ENCODE measurements at places on chromosomes 7 and 10.

- no peak for DNase-seq
Measured at GRCh38 chr10:98901441-98902110, 334.1 kb downstream of the HPSE2 start.

DNA sequence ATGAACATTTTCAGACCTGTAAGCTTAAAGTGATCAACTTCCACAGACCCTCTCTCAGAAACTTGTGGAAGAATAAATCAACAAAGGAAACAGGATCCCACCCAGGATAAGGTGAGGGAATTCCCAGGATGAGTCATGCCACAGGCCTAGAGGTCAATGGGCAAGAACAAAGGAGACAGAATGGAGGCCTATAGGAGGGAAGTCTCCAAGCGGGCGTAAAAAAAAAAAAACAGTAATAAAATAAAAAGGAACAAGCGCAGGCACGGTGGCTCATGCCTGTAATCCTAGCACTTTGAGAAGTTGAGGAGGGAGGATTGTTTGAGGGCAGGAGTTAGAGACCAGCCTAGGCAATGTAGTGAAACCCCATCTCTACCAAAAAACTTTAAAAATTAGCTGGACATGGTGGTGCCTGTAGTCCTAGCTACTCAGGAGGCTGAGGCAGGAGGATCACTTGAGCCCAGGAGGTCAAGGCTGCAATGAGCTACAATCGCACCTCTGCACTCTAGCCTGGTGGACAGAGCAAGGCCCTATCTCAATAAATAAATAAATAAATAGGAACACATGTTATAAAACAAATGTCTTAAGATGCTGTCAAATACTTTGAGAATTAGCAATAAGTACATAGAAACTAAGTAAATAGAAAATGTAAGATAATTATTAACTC lies 8.4 kb downstream of the SORBS1 start:
- DNase-seq = no peak

DNA sequence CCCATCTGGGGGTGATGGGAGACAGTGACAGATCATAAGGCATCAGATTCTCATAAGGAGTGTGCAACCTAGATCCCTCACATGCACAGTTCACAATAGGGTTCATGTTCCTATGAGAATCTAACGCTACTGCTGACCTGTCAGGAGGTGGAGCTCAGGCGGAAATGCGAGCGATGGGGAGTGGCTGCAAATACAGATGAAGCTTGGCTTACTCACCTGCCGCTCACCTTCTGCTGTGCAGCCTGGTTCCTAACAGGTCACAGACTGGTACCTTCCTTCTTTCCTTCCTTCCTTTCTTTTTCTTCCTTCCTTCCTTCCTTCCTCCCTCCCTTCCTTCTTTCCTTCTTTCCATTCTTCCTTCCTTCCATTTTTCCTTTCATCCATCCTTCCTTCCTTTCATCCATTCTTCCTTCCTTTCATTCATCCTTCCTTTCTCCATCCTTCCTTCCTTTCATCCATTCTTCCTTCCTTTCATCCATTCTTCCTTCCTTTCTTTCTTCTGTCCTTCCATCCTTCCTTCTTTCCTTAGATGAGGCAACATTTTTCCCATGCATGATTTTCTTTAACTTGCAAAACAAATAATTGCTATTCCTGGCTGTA lies 370.0 kb upstream of the AUTS2 start:
- no peak for DNase-seq

DNA sequence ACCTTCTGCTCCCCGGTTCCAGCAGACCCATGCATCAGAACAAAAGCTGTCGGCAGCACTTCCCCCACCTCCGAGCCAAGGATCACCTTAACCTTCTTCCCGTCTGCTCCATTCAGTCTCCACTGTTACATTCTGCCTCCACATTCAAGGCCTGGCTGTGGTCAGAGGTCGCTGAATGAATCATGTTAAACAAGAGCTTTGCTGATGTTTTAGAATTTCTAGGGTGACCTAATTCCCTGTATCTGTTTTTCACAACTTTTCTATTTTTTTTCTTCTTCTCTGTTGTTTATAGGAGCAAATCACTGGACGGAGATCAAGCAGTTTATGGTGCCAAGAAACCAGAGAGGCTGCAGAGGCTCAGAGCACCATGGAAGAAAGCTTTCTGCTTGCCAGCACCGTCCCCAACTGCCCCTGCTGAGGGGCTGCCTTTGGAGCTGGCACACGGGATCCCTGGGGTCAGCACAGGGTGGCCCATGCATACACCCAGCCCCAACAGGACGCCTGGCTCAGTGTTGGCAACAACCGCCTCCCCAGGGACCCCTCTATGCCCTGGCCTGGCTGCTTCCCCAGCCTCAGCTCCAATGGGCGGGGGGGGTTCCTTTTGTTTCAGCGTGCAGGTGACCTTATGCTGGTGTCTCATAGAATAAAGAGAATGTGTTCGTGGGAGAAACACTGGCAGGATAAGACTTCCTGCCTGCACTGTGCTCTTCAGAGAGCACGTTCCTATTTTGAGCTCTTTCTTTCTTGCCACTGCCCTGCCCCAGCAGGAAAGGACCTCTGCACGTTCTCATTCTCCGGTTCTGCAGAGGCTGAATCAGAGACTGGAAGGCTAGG lies 182.7 kb upstream of the LYZL2 start:
- no peak for DNase-seq

GRCh38 chr7:67731704-67732103 lies 735.1 kb downstream of the TYW1 start:
- DNase-seq = no peak

- no peak for DNase-seq
Measured at GRCh38 chr10:63720072-63720537, 198.9 kb downstream of the REEP3 start.

- no peak for DNase-seq
Measured at GRCh38 chr7:1476859-1477258, 17.6 kb upstream of the MICALL2 start.

GRCh38 chr10:79052291-79053080 lies 16.3 kb upstream of the ZMIZ1 start:
- no peak for DNase-seq

DNA sequence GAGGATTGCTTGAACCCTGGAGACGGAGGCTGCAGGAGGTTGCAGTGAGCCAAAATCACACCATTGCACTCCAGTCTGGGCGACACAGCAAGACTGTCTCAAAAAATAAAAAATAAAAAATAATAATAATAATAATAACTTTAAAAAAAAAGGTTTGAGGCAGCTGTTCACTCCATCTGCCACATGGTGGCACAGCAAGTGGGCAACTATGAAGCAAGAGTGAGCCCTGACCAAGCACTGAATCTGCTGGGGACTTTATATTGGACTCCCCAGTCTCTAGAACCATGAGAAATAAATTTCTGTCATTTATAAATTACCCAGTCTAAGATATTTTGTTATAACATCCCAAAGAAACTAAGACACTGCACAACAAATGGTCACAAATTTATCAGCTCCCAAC lies 14.6 kb upstream of the BRI3 start:
- DNase-seq = no peak

GRCh38 chr7:133024596-133024995 lies 57.3 kb downstream of the CHCHD3 start:
- DNase-seq = no peak

DNA sequence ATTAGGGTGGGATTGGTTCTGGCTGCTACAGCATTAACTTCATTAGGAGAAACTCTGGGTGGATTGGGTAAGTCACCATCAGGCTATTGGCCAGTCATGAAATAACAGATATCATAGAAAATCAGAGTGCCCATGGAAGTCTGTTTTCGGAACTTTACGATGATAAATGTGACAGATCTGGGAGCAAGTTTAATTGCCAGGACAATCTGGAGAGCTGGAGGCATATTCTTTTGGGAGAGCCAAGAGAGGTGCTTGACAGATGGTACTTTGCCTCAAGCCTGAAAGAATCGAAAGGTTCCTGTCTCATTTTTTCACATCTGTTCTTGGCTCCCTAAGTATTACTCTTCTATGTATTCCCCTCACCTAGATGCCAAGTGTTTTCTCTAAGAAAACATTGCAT lies 369.9 kb downstream of the CNTNAP2 start:
- no peak for DNase-seq

DNA sequence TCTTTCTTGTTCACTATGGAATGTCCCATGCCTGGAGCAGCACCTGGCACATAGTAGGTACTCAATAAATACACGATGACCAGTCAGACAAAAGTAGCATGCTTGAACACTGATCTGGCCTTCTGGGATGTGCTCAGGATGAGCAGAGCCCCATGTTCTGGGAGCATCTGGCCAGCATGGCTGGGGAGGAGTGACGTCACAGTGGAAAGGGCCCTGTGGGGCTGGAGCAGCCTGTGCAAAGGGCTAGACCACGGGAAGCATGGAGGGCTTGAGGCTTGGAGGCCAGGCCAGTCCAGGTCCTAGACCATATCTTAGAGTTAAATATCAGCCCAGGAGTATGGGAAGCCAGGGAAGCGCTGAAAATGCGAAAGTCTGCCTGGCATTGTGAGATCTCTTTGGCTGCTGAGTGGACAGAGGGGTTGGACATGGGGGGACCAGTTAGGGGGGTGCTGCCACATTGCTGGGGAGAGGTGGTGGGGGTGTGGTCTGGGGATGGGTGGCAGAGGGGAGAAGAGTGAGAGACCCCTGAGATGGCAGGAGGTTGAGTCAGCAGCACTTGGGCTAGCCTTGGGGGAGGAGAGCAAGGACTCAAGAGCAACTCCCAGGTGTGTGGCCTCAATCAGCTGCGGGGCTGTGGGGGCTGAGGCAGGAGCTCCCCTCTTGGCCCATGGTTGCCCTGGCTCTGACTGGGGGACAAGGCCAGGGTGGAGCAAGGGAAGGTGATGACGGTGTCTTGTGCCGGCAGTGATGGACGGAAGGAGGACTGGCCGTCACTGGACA lies 34.9 kb downstream of the ZCCHC24 start:
- DNase-seq = no peak

DNA sequence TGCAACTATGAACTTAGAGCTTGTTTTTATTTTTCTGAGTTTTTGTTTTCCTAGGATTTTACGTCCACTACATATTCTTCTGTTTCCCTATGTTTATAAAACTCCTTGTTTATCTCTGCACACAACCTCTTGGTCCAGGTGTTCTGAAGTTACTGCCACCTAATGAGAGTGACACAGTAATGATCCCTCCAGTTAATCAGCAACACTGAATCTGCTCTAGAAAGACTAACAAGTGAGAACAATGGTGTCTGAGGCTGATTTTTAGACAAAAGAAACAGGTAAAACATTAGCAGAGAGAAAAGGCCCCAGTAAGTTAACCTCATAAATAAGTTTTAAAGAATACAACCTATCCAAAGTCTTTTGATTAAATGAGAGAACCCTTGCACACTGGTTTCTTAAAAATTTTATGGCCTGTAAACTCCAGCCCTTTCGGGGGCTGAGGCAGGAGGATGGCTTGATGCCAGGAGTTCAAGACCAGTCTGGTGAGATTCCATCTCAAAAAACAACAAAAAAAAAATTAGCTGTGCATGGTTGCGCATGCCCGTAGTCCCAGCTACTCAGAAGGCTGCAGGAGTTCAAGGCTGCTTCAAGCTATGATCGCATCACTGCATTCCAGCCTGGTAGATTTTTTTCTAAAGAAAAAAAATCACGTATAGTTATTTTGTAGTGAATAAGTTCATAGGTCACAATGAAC lies 397.6 kb downstream of the MAGI2 start:
- no peak for DNase-seq

GRCh38 chr10:131929122-131929845 lies 28.5 kb downstream of the PPP2R2D start:
- no peak for DNase-seq

- DNase-seq = no peak
Measured at GRCh38 chr7:128812514-128813168, 17.6 kb upstream of the FLNC start.

- DNase-seq = no peak
Measured at GRCh38 chr7:127189074-127189473, 63.7 kb downstream of the GRM8 start.

GRCh38 chr7:81926154-81926553 lies 156.3 kb upstream of the HGF start:
- no peak for DNase-seq

DNA sequence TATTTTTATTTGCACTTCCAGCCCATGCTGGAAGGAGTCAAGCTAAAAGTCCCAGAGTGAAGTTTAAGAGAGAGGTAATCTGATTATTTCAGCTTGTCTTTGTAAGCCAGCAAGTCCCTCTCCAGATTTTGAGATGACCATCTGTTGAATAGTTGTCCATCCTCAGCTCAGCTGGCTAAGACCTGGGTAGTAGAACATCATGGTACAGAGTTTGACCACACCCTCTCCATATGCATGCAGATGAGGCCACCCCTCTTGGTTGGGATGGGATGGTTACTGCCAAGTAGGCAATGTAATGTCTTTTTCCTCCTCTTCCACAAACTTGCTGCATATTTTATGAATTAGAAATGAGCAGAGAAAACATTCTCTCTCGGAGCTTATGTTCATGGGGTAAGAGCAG lies 639.8 kb downstream of the SORCS3 start:
- DNase-seq = no peak

- no peak for DNase-seq
Measured at GRCh38 chr10:112053895-112054294, 129.7 kb downstream of the GPAM start.

Data from caudate nucleus (tissue), 63 donors.